ENCODE measurements at places on chromosomes 2 and 18.

- DNase-seq = peak; percentile 97
These were observed 146.8 kb downstream of the SATB2 start for GRCh38 chr2:199310771-199311585.

DNA sequence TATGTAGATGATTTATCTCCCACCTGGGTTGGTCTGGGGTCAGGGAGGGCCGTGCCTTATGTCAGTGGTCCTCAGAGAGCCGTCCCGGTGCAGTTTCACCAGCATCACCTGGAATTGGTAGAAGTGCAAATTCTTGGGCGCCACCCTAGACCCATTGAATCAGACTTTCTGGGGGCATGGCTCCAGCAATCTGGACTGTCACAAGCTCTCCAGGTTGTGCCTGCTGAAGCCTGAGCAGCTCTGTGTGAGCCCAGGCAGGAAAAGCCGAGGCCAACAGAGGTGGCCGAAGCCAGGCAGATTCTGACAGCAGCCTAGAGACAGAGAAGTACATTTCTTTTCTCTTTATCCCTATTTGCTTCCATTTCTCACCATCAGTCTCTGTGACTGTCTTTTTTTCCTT, 98.4 kb upstream of the SEC11C start:
- no peak for DNase-seq

GRCh38 chr18:46632401-46633071, 24.5 kb downstream of the LOXHD1 start:
- no peak for DNase-seq

DNA sequence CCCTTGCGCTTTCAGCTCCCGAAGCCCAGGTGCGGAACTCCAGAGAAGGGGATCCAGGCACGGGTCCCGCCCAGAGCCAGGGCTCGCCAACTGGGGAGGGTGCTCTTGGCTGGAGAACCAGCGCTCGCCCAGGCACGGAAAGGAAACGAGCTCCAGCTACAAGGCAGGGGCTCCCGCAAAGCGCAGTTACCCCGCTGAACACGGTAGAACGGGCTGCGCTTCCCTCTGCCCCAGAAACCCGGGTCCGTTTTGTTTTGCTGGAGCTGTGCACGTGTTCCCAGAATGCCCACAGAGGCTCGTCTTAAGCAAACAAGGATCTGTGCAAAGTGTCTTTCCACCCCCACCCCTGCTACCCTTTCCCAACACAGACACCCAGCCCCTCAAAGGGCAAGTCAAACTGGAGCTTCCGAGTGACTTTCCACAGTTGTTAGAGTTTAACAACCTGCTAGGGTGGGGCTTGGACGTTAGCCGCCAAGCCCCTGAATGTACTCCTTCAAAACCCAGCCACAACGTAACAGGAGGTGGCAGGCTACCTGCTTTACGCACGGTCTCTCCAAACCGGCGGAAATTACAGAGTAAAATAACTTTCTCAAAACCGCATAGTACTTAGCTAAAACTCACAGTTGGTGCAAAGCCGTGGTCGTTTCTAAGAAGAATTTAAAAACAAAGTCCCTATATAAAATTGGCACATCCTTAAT, 775 bp downstream of the RNF125 start:
- DNase-seq = peak; percentile 58

GRCh38 chr2:64685430-64685829, 31.7 kb upstream of the SERTAD2 start:
- DNase-seq = no peak
